Left ventricle myocardium superior (tissue), 1 donor: ENCODE measurements at places on chromosomes 6 and 20. TPM values are rescaled to one million over a fixed set of nuclear protein-coding genes. Genes with fewer than 3 reads are reported as not detected.

GRCh38 chr20:62429455-62430310 is 2.3 kb upstream of the RBBP8NL start:
- DNase-seq: no peak

- no peak for DNase-seq
Observed at GRCh38 chr6:159739341-159739740, 12.0 kb downstream of the WTAP start.

Gene ID1
- total RNA-seq: 99.2 TPM

- DNase-seq: no peak
Observed at GRCh38 chr6:127342296-127342945, 988 bp downstream of the ECHDC1 start.

- no peak for DNase-seq
Observed at GRCh38 chr6:142884214-142885035, 60.6 kb downstream of the HIVEP2 start.

Gene LY6G6C
- not detected for total RNA-seq

Gene FRK
- total RNA-seq: 8.8 TPM

DNA sequence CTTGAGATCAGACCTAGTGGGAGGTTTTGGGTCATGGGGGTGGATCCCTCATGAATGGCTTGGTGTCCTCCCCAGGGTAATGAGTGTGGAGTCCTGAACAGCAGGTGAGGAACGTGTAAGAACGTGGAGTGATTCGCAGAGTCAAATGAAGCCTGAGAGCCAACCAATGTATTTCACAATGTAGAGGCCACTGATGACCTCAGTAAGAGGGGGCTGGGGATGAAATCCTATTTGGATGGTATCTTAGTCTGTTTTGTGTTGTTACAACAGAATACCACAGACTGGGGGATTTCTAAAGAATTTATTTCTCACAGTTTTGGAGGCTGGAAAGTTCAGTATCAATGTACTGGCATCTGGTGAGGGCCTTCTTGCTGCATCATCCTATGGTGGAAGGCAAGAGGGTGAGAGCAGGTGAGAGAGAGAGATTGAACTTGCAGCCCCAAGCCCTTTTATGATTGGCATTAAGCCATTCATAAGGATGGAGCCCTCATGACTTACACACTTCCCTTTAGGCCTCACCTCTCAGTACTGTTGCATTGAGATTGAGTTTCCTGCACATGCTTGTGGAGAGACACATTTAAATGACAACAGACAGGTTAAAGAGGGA is 47.3 kb upstream of the HIVEP1 start:
- DNase-seq: no peak

GRCh38 chr6:131931063-131931750 is 20.0 kb downstream of the CCN2 start:
- no peak for DNase-seq

- DNase-seq: peak; percentile 50
Observed at GRCh38 chr6:44062771-44063560, 64.3 kb downstream of the MRPL14 start.

DNA sequence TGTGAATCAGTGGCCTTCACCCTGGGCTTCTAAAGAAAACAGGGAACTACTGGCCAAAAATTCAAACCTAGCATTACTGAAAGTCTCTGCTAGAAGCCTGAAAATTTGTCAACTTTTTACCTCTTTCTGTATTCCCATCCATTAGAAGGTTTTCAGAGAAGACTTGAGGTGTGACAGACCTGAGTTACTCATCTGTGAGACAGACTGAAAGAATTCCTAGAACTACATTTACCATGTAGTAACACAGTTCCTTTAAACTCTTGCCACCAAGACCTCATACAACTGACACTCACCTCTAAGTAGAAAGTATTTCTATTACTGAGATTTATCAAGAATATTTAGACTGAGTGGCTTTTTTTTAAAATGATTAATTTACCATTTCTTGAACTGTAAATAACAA is 4.5 kb downstream of the DPM1 start:
- DNase-seq: no peak

GRCh38 chr6:121956782-121957181 is 442.7 kb upstream of the HSF2 start:
- DNase-seq: no peak

GRCh38 chr6:71072508-71072907 is 115.6 kb upstream of the B3GAT2 start:
- DNase-seq: no peak

DNA sequence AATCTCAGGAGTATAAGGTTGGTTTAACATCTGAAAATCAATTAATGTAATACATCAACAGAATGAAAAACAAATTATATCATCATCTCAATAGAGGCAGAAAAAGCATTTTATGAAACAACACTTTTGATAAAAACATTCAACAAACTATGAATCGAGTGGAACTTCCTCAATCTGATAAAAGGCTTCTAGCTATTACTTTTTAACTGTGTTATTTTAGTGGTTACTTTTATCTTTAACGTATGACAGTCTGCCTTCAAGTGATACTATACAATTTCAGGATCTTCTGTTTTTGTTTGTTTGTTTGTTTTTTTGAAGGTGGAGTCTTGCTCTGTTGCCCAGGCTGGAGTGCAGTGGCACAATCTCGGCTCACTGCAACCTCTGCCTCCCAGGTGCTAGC is 73.7 kb downstream of the ZFAND3 start:
- no peak for DNase-seq

DNA sequence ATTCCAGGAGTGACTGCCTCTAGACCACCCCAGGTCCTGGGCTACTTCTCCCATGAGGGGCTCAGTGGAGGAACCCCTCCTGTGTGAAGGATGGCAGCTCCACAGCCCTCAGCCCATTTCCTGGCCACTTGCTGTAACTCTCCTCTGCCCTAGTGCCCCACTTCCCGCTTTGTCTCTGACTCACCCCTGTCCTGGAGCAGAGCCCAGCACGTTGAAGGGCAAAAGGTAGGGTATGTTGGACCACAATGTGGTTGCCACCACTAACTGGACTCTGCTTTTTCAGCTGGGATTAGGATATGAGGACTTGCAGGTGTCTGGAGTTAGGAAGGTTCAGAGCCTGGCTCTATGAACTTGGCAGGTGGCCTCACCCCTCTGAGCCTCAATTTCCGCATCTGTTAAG is 2.4 kb downstream of the MYBL2 start:
- no peak for DNase-seq

Gene ANKEF1
- 1.3 TPM for total RNA-seq

GRCh38 chr6:161079566-161080262 is 88.1 kb downstream of the MAP3K4 start:
- no peak for DNase-seq

DNA sequence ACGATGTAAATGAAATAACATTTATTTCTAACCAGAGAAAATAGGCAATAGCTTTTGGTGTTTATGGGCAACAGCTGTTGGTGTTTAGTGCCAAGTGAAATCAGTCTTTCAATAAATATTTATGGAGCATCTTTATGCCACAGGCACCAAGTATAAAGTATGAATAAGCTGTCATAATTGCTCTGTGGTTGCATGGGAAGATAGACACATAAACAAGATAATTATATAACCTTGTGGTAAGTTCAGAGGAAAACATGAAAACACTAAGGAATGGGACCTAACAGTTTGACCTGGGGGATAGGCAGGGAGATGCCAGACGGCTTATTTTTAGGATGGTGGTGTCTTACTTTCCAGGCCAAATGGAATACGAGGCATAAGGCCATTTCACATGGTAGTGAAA is 110.9 kb downstream of the GFRAL start:
- DNase-seq: no peak

Gene PNPLA1
- not detected for total RNA-seq

- DNase-seq: no peak
Observed at GRCh38 chr6:154154389-154154967, 115.4 kb downstream of the OPRM1 start.

- no peak for DNase-seq
Observed at GRCh38 chr6:53494076-53494475, 50.8 kb downstream of the GCLC start.

Gene ZMYND8
- total RNA-seq: 40.1 TPM

Gene DSP
- total RNA-seq: 314 TPM

DNA sequence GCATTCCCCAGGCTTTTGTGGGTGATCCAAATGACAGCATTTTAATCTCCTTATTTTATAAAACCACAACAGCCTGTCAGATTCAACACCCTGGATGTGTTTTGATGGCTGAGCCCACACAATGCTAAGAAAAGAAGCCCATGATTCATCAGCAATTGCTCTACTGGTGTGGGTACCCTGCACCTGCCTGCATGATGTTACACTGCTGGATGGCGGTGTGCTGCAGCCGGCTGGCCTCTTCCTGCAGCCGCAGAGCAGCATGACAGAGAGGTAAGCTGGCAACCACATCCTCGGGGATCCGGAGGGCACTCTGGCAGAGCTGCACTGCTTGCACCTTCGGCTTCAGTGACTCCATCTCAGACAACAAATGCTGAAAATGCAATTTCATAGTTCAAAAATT is 327.5 kb downstream of the SYNE1 start:
- no peak for DNase-seq

- DNase-seq: peak; percentile 49
Observed at GRCh38 chr20:34089655-34090345, 22.2 kb downstream of the EIF2S2 start.

Gene TGM3
- total RNA-seq: not detected

- DNase-seq: no peak
Observed at GRCh38 chr6:84220809-84221409, 6.5 kb downstream of the CEP162 start.

DNA sequence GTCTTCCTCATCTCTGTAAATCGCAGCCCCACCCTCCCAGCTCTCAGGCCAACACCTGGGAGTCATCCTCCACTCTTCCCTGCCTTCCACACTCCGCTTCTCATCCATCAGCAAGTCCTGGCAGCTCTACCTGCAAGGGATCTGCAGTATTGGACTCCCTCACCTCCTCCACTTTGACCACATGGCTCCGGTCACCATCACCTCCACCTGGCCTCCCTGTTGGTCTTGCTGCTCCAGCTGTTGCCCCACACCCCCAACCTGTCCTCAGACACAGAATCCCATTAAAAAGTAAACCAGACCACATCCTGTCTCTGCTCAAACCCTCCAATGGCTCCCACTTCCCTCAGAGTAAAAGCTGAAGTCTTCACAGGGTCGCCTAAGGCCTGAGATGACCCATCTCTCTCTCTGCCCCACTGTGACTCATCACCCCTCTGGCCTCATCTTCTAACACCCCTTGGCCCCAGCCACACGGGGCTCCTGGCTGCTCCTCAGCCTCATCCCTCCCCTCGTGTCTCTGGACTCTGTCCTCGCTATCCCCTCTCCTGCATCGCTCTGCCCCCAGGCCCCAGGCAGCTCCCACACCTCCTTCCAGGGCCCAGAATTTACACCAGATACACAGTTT is 185.1 kb upstream of the SULF2 start:
- DNase-seq: no peak

DNA sequence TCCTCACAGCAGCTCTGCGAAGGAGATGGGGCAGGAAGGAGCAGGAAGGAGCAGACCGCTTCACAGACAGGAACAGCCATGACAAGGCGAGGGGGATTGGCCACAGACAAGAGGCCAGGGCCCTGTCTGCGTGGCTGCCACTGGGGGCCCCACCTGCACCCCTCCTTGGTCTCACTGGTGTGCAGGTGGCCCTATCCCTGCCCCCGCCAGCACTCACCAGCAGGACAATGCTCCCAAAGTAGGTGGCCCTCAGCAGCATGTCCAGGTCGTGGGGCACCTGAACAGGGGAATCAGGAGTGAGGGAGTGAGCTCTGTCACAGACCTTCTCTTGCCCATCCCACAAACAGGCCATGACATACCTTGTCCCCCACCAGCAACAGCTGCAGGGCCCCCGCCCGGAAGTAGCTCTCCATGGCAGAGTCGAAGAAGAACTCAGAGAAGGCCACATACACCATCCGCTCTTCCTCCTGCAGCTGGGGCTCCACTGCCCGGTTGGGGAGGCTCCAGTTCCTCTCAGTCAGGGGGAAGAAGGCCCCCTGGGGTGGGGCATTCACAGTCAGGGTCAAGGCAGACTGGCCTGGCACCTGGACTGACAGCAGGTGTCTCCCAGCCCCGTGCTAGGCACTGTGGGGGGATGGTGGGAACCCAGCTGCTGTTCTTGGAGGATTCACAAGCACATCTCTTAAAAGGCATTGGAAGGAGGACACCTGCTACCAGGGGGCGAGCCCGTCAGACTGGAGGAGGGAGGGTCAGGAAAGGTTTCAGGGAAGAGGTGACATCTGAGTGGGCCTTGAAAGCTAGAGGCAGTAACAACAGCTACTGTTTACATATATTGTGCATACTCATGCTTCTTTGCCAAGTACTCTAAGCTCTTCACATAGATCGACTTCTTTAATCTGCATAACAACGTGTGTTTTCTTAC is 7.1 kb downstream of the PLTP start:
- DNase-seq: no peak
